Stimulated activated CD4-positive, alpha-beta T cell treated with anti-CD3 and anti-CD28 coated beads, Interleukin-12 subunit alpha, Interleukin-12 subunit beta, amount 100 ng/mL, for 4 hours (primary cell): ENCODE measurements at places on chromosomes 16 and 17.
A peak's percentile ranks its signal among the peaks of the same experiment; 100 is the strongest.

GRCh38 chr17:39629494-39629880, 2.7 kb downstream of the PPP1R1B start:
- no peak for DNase-seq

DNA sequence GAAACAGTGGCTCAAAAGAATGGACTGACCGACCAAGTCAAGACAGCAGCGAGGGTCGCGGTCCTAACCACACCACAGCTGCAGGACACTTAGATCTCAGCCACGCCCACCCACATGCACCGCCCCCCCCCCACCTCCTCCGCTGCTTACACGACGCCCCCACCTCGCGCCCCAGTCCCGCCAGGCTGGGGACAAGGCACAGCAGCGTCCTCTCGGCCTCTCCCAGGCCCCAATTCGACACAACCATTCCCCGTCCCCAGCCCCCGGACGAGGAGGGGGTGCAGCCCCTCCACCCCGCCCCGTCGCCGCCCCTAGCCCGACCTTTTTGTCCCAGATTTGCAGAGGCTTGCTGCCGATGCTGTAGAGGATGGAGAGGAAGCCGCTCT, 477 bp downstream of the CFAP20 start:
- DNase-seq: no peak

DNA sequence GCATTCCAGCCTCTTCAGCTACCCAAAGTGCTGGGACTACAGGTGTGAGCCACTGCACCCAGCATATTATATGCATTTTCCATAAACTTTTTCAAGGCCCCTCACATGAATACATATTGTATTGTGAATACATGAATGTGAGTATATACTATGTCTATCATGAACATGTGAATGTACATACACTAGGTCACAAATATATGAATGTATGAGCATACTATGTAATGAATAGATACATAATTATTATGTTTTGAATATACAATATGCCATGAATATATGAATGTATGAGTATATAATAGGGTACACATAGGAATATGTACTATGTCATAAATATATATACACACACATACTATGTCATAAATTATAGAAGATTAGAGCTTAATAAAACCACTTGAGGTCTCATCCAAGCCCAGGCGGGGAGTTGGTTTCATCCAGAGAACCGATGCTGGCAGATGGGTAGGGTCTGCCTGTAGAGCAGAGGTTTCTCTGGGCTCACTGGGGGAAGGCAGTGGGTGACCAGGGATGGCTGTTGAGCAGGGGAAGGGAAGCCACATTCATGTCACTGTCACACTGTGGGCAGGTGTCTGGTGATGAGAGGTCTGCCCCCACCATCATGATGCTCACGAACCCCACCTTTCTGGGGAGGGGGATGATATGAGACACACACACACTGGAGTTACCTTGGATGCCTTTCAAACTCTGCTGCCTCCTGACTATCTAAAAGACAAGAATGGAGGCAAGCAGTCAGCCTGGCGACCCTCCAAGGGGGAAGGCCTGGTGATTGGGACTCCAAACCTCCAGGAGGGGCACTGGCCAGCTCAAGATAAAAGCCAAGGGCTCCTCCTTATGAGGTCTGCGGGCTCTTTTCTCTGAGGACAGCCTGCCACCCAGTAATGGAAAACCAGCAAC, 7.3 kb downstream of the C16orf95 start:
- no peak for DNase-seq

DNA sequence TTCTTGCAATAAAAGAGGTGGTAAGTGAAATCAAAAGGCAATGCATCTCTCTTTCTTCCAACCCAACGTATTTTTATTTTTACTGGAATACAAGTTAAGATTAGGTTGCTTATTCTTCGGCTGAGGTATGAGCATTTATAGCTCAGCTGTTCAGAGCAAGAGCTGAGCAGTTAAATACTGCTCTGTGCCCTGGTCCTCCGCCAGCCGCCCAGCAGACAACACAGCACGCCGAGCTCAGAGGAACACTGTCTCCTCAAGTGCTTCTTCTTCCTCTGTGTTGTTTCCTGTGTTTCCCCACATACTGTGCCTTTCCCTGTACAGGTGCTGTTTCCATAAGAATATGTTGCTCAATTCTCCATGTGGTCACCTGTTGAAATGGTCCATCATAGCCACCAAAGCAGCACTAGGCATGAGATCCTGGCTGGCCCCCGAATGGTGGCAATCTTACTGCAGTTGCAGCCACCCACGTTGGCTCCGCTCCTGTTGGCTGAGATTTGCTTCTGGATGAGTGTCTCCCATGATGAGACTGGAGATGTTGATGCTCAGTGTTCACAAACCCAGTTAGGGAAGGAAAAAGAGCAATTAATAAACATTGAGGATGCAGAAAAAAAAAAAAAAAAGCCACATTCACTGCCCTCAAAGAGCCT, 515.3 kb downstream of the GRIN2A start:
- DNase-seq: no peak

GRCh38 chr16:79177018-79177417, 423.5 kb downstream of the MAF start:
- DNase-seq: no peak

DNA sequence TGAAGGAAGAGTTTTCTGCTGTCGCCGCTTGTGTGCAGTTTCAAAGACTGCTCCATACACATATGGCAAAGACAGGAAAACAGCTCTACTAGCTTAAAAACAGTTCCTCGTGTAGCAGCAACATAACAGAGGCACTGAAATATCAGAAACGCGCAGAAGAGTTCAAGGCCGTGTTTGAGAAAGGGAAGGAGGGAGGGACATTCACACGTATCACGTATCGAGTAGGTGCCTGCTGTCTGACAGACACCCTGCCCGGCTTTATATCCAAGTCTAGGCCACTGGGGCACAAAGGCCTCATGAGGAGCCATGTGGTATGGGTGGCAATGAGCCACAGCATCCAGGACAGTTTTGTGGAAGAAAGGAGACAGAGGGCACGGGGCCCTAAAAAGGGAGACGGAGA, 50.3 kb downstream of the PLXDC1 start:
- no peak for DNase-seq

DNA sequence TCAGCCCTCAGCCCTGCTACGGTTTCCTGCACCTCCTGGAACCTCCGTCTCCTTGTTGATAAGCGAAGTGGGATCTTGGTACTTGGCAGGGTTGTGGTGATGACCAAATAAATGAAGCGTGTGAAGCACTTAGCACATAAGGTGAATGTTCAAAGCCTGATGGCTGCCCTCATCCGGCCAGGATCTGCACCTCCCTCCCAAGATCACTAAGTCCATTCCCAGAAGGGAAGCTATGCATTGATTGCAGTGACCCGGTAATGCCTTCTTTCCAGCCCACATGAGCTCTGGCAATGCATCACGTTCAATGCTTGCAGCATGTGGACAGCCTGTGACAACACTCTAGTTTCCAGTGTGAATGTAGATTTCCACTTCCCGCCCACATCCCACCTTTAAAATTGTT, 24.9 kb upstream of the RHOT1 start:
- no peak for DNase-seq

DNA sequence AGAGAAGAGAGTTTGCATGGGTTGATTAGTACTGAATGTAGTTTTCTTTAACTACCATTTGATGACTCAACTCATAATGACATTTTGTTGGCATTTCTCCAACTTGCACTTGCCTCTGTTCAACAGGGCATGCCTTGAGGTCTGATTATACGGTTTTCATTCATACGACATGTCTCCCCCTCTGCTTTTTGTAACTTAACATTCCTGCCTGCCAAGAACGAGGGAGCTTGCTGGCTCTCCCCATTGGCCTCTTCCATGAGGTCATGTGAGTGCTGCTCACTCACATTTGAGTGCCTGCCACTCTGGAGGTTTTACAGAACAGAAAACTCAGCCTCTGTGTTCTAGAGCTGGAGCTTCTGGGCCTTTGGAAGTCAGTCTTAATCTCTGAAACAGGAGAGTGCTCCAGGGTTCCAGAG, 19.7 kb downstream of the MAP2K6 start:
- no peak for DNase-seq

DNA sequence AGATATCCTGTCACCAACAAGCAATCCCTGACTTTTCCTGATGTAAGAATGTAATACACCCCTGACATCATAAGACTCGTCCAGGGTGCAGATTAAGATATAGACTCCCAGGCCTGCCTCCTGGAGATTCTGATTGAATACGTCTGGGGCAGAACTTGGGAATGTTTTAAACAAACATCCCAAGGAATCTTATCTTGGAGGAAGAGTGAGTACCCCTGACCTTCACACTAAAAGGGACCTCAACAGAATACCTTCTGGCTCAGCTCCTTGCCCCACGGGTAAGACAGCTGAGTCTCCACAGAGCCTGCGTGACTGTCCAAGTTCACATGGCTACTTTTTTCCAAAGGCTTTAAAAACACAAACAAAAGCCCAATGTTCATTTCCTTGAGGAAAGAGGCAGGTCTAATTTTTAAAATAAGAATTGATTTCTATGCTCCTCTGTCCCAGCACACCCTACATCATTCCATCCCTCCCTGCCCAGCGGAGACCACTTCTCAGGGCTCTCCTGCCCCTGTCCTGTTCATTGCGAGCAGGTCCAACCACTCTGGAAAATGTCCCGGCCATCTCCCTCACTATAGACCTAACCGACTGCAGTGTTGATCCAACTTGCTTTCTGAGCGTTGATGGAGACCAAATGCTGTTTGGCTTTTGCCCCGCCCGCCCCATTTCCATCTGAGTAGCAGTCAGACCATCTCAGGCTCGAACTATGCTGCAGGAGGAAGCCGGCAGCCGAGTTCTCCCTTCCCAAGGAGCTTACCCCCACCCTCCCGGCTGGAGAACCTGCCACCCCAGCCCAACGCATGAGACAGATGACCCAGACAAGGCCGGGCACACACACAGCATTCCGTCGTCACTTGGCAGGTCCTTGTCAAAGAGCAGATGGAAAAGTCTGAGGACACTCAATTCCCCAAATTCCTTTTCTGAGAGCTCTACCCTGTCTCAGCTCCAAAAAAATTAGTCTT, 44.1 kb upstream of the MYH10 start:
- no peak for DNase-seq

- no peak for DNase-seq
Observed at GRCh38 chr16:85631230-85631629, 18.1 kb downstream of the GSE1 start.

- no peak for DNase-seq
Observed at GRCh38 chr16:69927056-69927757, 23.9 kb upstream of the CLEC18A start.

- DNase-seq: no peak
Observed at GRCh38 chr17:64653985-64654355, 8.1 kb downstream of the SMURF2 start.

GRCh38 chr16:4295581-4295980, 20.3 kb upstream of the GLIS2 start:
- DNase-seq: no peak

GRCh38 chr16:30115238-30115637, 1.9 kb upstream of the GDPD3 start:
- DNase-seq: no peak

DNA sequence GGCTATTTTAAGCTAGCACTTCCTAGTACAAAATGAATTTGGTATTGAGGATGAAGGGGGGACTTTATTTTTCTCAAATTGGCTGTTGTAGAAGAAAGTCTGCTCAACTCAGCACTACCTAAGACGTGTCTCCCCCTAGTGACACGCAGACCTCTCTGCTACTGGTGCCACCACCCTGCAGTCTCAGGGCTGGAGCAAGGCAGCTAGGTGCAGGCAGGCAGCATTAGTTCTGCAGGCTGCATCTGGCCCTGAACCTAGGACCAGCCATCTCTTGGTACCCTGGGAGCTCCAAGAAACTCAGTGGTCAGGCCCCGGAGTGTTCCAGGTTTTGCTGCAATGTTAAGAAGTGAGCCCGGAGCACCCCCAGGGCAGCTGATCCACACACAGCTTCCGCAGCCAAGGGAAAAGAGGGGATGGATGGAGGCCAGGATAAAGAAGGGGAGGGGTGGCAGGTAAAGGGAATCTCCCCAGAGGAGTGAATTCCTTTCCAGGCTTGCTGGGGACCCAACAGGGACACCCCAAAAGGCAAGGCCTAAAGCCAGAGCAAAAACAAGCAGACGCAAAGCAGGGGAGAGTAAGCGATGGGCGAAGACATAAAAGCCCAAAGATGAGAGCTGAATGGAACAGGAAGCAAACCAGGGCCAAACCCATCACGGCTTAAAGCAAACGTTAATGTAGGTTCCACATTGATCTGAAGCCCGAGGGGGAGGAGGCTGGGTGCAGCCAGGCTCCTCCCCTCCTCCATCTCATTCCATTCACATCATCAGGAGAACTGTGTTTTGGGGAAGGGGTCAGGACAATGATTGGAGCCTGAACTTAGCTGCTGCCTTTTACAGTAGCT, 200.5 kb downstream of the ZFHX3 start:
- DNase-seq: no peak

GRCh38 chr16:77869997-77870813, 81.8 kb downstream of the VAT1L start:
- no peak for DNase-seq

- DNase-seq: no peak
Observed at GRCh38 chr17:36829676-36830075, 107.6 kb upstream of the LHX1 start.

GRCh38 chr17:46020023-46020761, 21.1 kb downstream of the STH start:
- peak; percentile 18 for DNase-seq

GRCh38 chr16:89266521-89267134, 49.1 kb downstream of the ZNF778 start:
- no peak for DNase-seq

DNA sequence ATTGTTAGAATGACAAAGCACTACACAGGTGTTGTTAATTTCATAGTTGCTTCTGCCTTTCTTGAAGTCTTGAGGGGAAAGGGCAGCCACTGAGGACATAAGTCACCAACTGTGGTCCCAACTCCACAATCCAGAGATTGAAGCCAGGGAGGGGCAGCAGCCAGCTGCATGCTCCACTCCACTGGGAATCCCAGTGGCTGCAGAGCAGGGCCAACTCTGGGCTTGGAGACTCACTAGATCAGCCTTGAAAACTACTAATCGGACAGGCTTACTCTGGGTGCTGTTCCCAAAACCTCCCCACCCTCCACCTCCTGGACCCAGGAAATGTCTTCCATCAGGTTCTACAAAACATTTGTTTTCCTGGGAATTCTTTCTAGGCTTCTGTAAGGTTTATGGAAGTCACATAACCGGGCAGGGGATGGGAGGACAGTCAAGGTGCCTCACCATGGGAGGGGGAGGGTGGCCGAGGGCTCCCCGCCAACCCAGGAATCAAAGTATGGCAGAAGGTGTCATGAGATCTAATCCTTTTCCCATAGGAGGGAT, 68.0 kb downstream of the MYH13 start:
- no peak for DNase-seq

GRCh38 chr16:70552675-70553074, 29.1 kb downstream of the SF3B3 start:
- no peak for DNase-seq

DNA sequence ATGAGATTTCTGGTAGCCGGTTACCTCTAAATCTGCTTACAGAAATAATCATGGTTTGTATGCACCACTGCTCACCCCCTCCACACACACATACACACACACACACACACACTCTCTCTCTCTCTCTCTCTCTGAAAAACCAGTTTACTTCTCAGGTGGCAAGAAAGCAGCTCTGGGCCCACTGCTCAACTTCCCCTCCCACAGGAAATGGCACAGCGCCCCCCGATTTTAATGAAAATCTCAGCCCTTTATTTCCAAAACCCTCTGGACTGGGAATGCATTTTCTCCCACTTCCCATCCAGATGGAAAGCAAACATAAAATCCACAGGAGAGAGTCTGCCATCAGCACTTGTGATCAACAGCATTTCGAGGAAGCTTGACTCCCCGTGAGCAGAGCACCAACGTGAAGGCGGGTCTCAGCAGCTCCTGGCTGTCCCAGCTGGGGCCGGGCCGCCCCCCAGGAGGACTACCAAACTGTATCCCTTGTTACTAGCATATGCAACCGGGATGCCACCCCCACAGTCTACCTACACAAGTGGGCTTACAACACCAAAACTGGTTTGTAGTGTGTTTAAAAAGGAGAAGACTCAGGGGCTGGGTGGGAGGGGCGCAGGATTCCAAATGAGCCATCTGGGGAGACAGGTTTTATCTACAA, 121.1 kb downstream of the SLC39A11 start:
- no peak for DNase-seq
